Stimulated activated CD8-positive, alpha-beta memory T cell treated with anti-CD3 and anti-CD28 coated beads, Interleukin-15, amount 100 ng/mL, for 4 hours (primary cell): ENCODE measurements at places on chromosomes 1 and 21.
A peak's percentile ranks its signal among the peaks of the same experiment; 100 is the strongest.

- DNase-seq = no peak
Measured at GRCh38 chr1:231497629-231498152, 30.8 kb upstream of the TSNAX start.

DNA sequence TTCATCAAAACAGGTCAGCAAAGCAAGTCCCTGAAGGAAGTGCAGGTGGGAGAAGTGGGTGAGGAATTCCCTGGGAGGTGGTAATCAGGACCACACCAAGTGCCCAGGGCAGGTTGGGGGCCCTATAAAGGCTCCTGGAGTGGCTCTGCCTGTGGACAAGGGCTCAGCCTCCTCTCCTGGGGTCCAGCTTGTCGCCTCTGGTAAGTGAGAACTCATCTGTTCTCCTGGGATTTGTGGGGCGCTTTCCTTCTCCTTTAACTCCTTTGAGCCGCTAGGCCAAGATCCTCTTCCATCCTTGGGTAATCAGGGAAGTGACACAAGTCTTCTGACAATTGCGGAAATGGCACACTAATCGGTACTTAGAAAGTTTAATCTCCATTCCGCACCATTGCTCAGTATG is at the start of gene SPRR4:
SPRR4 (plus strand) TSS at position 154 of the 400 bp plus-strand sequence. CDS start 1,243 bp downstream, outside the sequence.
- no peak for DNase-seq

- DNase-seq = no peak
Measured at GRCh38 chr1:98638185-98638584, 23.3 kb upstream of the SNX7 start.

DNA sequence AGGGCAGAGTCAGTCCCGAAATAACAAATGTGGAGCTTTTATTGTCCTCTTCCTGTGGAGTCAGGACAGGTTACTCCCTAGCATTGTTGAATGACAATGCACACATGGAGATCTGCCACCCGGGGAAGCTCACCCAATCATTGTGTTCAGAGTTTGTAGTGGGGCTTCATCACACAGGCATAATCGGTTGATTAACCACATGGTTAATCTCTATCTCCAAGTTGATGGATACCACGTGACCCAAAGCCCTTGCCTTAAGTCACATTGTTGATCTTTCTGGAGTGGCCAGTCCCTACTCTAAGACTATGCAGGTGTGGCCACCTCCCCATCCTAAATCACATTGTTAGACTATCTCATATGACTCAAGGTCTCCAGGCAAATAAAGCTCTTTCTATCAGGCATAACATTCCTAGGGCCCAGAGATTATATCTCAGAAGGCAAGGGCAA is 2.6 kb upstream of the C1orf141 start:
- DNase-seq = no peak

DNA sequence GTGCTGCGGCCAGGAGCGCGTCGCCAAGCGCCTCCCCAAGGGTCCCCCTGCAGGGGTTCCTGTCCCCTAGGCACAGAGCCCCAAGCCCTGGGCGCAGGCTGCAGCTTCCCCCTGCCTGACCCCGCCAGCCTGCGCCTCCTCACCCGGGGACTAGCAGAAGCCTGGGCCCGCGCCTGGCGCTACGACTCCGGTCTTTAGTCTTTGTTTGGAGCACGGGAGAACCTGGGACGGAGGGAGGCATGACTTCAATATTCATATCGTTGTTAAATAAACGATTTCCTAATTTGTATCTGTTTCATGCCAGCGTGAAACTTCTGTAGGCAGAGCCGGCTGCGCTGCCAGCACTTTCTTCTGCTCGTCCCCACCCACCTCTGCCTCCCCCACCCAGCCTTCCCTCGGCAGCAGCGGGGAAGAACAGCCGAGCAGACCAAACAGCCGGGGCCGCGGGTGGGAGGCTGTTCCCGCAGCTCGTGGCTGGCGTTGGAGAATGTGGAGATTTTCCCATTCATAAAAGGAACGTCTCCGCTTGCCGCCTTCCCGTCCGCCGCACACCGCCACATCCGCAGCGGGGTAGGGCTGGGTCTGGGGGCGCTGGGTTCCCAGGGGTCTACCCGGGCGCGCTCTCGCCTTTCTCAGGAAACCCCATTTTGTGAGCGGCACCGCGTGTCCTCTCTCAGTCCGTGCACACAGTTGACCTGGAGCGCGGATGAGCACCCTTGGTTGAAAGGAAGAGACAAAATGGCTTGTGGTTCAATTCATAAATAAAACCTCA is 777 bp upstream of the TRIM67 start:
- no peak for DNase-seq

DNA sequence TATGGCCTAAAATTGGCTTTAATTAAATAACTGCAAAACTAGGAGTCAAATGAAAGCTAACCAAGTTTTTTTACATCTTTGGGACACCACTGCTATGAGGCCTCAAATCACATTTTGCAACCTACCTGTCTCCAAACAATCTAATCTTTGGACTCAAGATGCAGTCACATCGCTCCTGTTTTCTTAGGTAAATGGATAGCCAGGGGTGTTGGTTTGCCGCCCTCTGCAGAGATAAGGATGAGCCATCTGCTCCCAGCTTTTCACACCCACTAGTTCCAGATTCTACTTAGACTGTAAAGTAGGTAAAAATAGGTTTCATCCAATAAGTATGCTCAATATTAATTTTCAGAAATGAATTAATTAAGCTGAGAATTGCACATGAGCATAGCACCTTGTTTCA is 456.5 kb downstream of the KIF26B start:
- no peak for DNase-seq

GRCh38 chr1:13818926-13819325 is 118.9 kb downstream of the PRDM2 start:
- no peak for DNase-seq

GRCh38 chr1:234667600-234668576 is 57.9 kb upstream of the IRF2BP2 start:
- DNase-seq = no peak

GRCh38 chr21:37528150-37528937 is 161.8 kb downstream of the DYRK1A start:
- no peak for DNase-seq

DNA sequence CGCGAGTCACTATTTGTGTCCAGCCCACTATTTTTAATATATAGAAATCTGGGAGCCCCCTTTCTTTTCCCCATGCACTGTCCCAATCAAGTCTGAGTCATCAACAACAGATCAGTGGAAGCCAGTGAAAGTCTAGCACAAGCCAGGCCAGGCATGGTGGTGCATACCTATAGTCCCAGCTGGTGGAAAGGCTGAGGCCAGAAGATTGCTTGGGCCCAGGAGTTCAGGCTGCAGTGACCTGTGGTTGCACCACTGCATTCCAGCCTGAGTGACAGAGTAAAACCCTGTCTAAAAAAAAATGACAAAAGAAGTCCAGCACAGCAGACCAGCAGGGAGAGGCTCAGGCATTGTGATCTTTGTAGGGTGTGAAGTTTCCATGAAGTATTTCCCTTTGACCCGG is 9.0 kb upstream of the RPL5 start:
- no peak for DNase-seq

- DNase-seq = no peak
Measured at GRCh38 chr1:232816324-232816723, 11.1 kb downstream of the MAP10 start.

DNA sequence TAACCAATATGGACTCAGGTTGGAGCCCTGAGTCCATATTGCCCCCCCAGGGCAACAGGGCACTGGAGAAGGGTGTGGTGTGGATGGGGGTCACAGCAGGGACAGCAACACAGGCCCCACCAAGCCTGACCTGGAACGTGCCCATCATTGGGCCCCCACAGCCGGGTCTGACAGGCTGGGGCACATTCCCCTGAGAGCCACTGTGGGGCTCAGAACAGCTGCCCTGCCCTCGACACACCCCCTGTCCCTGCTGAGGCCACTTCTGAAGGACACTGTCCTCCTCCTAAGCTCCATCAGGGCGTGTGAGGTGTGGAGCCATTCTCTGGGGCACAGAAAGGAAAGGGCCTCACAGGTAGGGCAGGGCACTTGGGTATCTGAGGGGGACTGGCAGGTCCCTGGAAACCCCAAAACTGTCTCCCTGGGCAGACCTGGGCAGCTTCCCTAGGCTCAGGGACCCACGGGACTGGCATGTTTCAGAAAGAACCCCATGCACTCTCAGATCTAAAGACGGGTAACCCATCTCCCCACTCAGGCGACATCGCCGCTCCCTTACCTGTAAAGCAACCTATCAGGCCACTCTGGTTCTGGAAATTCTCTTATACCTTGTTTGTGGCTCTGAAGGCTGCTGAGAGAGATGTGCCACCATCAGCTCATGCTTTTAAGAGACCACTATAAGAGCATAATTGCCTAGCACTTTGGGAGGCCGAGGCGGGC is 95.5 kb downstream of the DMRTB1 start:
- no peak for DNase-seq

DNA sequence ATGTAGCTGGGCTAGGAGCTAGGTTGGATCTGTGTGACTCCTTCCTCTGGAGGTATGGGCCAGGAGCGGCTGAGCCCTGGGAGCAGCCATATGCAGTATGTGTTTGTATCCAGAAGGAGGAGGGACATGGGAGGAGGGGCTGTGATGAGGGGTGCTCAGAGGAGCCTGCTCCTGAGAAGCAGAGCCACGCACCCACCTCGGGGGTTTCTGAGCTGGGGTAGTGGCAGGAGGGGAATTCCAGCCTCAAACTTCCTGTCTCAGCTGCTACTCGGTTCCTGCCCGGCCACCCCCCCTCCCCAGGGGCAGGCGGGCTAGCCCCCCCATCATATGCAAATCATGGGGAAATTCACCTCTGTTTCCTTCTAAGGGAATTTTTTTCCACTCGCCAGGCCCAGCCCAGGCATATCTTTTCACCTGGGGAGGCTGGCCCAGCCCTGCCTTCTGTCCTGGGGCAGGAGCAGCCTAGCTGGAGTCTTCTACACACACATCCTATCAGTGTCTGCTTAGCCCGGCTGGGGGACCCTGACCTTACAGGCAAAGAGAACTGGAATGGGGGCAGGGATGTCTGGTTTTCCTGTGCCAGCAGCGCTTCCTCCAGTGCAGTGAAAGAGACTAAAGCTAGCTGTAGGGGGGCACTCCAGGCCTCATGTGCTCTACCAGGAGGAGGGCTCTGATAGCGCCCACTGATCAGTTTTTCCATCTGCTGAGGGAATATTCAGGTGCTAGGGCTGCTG is 3.0 kb downstream of the ZC3H12A start:
- DNase-seq = peak; percentile 89

- peak; percentile 25 for DNase-seq
Measured at GRCh38 chr1:89701746-89702241, 68.9 kb downstream of the LRRC8C start.

DNA sequence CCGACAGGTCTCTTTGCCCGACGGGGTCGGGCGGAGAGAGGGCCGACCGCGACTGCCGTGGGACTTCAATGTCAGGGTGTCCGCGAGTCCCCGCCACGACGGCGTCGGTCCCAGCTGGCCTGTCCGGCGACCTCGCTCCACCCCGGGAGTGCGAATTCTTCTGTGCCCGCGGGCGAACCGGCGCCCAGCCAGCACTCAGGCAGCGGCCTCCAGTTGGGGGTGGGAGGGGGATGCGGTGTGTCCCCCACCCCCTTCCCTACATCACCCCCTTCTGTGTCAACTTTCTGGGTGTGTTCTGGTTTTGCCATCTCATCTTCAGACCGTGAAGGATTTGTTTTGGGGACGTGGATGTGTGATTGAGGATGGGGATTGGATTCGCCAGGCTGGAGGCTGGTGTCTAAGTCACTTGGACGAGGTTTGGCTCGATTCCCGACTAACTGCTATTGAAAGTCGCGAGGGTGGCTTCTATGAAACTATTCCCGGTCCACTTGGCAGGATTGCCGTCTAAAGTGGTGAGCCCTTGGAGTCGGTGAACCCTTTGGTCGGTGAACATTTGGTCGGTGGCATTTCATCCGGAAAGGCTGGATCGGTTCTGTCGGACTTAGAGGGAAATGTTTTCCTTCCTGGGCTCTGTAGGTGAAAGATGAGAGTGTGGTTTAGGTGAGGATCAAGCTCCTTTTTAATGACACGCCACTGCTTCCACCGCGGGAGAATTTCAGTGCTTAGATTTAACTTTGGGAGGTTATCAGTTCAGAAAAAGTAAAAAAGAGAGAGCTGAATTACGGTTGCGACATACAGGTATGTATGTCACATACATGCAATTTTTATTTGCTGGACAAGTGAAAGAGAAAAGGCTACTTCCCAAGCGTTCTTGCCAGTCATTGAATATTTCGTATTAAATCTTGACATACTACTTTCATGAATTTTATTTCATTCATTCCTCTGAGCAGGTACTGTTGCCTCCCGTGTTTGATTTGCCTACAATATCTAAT is 771 bp downstream of the ABCD3 start:
- DNase-seq = no peak
